ENCODE measurements at places on chromosomes 1 and 21.
A peak's percentile ranks its signal among the peaks of the same experiment; 100 is the strongest.

GRCh38 chr1:1013922-1014648 is 788 bp downstream of the ISG15 start:
- no peak for DNase-seq

GRCh38 chr21:38173276-38174035 is 83.3 kb upstream of the KCNJ15 start:
- no peak for DNase-seq

DNA sequence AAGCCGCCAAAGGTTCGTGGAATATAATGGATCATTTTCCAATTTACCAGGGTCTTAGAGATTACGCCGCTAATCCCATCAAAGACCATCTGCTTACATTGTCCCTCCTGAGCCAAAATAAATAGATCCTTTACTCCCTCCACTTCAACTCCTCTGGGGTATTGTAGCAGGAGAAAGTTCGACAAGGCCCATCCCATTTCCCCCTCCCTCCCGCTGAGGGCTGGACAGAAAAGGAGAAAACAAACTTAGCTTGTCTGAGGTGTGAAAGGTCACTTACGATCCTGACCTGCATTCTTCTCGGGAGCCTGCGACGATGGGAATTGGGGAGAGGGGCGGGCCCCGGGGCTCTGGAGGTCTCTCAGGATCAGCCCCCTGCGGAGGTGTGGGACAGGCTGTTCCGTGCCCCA is 60.8 kb downstream of the MEF2D start:
- DNase-seq = no peak

GRCh38 chr1:6691507-6691906 is 10.1 kb downstream of the DNAJC11 start:
- DNase-seq = no peak

GRCh38 chr1:2950926-2951305 is 70.4 kb upstream of the ACTRT2 start:
- DNase-seq = no peak

DNA sequence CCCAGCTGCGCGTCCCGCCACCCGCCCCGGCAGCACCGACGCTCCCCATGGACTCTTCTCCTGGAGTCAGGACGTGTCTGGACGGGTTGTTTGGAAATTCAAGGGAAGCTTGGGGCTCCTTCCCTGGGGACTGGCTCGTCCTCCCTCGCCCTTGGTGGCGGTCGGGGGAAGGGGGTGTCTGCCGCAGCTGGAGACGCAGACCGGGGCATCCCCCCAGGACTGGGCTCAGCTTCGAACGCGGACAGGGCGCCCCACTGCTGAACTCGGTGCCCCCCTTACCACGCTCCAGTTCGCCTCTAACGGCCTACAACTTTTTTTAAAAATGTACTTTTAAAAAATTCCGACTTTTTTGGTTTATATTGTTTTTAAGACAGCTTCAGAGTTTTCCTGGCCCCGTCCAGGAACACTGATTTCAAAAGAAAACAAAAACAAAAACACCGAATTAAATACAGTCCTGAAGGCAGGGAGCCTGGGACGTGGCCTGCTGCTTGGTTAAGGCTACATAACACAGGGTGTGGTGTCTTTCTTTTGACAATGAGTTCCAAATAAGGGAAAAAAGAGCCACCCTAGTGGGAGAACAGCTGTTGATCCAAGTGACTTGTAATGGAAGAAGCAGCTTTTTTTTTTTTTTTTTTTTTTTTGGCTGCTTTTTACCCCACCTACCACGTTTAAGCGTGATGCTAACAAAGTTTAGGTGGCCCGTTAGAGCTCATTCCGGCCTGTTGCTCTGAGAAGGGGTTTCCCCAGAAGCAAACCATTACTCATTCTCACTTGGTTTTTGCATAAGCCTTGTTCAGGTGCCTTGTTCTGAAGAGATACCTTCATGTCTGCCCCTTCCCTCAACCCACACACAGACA is 862 bp upstream of the DIPK1A start:
- DNase-seq = peak; percentile 93

- DNase-seq = no peak
Measured at GRCh38 chr21:38931291-38931690, 125.6 kb downstream of the ETS2 start.

DNA sequence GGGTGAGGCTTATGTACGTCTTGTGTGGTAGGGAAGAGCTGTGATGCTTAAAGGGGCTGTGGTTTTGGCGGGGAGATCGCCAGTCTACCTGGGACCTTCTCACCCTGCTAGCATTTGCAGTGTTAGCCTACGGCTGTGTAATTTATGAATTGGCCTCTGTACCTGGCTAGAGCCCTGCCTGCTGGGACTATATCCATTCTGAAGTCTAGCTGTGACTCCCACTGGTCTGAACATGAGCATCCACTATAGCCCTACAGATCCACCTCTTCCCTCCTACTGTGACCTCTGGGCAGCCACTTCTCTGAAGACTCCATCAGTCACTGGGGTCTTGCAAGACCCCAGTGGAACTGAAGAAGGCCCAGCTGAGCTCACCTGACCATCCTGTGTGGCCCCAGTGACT is 73.7 kb downstream of the MT1HL1 start:
- no peak for DNase-seq

- DNase-seq = peak; percentile 61
Measured at GRCh38 chr21:14773777-14774345, 227.7 kb upstream of the SAMSN1 start.

DNA sequence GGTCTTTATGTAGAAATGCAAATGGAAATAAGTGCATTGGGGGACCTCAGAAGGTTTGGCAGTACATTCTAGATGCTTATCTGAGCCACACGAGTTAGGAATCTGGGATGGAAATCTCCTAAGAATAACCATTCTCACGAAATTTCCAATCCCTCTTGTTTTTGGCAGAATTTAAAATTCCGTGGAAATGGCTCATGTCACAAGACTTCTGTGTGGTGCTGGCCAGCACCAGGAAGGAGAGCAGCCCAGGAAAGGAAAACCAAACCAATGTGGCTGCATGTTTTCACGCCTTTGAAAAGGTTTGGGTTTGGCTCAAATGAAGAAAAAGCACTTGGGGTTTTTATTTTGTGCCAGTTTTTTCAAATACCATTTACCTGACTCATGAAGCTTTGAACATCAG is 80.1 kb upstream of the KCNK2 start:
- no peak for DNase-seq

DNA sequence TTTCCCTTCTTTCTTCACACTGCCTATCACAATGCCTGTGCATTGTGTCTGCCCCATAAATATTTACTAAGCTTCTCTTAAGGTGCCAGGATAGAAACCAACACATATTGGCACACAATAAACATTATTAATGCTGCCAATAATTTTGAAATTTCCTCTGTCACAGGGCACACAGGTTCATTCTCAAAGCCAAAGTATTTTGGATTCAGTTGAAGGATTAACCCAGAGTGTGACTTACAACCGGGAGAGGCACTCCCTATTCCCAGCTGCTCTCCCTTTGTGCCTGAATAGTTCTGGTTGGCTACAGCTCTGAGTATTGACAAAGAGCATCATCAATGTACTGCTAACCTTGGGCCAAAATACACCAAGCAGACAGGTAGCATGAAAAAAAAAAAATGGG is 46.6 kb upstream of the ATP1A1 start:
- no peak for DNase-seq

GRCh38 chr1:7352364-7352763 is 418.7 kb upstream of the VAMP3 start:
- no peak for DNase-seq

DNA sequence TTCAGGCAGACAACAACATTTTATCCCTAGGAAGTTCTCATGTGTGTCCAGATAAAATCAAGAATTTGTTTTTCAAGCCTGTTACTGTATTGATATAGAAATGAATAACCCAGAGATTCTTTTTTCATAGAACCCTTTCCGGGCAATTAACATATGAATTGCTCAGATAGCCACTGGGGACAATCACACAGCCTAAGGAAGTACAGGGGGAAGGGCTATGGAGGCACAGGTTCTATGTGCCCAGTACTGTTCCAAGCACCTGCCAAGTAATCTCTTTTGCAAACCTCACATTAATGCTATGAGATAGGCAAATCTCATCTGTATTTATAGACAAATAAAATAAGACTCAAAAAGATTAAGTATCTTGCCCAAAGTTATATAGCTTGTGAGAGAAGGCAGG is 84.9 kb downstream of the NTNG1 start:
- no peak for DNase-seq

- no peak for DNase-seq
Measured at GRCh38 chr1:93095804-93096585, 16.9 kb downstream of the MTF2 start.

Data from NAMALWA (cell line).